Neuronal stem cell (in vitro differentiated cells): ENCODE measurements at places on chromosomes 2 and 18.

DNA sequence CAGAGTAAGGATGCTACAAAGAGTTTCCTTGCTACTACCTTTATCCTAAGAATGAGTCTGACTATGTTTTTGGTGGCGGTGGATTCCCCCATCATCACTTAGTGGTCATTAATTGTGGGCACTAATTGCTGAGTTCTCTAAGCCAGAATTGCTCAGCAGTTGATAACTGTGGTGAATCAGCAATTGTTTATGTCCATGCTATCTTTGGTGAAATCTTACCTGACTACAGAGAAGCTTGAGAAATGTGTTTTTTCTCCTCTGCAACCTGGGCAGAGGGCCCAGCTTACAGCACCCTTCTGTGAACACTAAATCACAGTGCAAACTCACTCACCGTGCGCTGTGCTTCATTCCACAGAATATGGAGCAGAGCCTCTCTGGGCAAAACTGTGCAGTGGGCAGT lies 683.6 kb downstream of the CNTNAP5 start:
- DNase-seq, result no peak

DNA sequence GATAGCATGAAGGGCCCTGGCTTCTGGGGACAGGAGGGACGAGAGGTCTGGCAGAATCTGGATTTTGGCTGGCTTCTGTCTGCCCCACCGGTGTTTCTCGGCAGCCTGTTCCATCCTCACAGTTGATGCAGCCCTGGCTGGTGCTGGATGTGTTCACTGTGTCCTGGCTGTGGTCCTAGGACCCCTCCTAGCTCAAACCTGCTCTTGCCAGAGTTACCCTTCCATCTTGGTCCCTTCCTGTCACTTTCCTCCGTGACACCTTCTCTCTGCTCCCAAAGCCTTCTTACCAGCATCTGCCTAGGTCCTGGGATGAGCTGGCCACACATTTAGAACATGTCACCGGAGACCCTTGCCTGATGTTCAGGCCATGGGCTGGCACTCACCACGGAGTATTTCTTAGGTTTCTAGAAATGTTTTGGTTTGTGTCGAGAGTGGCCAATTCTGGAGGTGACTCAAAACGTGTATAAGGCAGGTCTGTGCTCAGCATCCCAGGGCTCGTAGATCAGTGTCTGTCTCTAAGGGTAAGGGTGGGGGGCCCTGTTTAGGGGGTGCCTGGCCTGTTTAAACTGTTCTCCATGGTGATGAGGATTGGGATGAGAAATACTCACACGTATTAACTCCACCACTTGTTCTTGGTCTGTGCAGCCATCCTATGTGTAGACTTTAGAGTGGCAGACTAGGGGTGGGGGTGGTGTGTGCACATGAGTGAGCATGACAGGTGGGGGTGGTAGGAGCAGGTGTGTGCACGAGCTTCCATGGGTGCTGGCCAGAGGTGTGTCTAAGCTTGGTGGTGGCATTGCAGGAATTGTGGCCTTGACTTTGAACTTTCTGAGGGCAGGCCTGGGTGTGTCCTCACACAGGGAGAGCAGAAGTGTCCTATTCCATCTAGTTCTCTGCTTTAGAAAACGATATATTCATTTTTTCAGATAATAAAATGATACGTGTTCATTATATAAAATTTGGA lies 162.7 kb downstream of the DYSF start:
- DNase-seq, result no peak

- DNase-seq, result no peak
These were observed 193.9 kb downstream of the NBAS start for GRCh38 chr2:15367205-15367604.

DNA sequence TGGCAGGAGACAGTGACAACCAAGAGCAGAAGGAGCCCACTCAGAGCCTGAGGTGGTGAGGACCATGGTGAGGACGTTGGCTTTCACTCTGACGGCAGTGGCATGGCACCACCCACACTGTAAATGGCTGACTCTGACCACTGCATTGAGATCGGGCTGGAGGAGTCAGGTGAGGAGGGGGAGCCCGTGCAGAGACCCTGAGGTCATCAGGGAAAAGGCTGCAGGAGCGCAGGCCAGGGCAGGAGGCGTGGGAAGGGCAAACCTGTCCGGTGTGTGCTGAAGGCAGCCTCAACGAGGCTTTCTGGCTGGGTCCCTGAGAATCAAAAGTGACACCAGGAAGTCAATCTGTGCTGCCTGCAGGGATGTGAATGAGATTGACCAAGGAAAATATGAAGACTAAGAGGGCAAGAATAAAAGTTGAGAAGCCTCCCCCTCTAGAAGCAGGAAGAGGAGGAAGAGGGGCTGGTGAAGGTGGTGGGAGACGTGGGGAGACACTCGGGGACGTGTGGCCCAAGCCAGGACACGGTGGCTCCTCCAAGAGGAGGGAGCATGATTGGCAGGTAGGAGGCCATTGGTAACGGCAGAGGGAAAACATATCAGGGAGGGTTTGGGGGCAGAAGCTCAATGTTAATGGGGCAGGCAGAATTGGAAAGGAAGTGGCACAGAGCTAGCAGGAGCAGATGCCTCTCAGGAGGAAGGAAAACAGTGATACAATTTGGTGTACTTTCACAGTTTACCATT lies 2.0 kb upstream of the OR6B3 start:
- no peak for DNase-seq

GRCh38 chr2:200733713-200734198 lies 78.0 kb upstream of the BZW1 start:
- no peak for DNase-seq

DNA sequence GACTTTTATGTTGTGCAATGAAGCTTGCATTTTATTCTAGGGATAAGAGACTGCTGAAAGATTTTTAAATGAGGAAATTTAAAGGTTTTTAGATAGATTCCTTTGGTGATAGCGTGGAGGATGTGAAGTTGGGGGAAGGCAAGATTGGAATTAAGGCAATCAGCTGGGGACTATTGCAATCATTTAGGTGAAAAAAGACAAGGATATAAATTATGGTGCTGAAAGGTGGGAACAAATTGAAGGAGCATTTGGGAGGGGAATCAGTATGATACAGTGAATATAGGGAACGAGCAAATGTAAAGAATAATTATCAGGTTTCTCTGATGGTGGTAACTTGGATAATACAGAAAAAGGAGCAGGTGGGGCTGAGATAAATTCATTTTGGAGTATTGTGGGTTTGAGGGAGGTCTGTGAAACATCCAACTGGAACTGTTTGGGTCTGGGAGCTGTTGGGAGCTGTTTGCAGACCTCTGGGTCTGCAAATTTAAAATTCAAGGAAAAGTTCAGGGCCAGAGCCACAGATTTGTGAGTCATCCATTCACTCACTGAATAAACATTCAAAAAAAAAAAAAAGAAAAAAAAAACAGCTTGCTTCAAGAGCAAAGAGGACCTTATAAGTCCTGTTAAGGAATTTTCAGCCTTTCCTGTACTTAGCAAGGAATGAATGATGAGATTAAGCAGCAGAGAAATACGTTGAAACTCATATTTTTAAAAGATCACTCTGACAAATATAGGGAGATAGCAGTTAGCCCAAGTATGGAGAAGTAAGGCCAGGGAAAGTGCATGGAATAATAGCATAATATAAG lies 257.5 kb upstream of the FN1 start:
- DNase-seq, result no peak

DNA sequence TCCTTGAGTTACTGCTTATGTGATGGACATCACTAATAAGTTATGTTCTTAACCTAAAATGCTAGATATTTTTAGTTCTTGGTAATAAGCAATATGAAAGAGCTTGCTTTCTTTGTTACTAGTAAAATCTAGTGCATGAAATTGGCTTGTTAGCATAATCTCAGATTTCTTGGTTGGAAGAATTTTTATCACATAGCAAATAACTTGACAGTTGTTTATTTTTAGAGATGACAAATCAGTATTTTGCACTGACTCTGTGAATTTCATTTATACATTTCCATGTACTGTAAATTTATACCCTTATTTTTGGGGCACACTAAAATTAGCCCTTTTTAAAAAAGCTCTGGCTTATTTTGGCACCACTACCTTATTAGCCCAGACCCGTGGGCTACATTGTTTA lies 45.6 kb downstream of the LCLAT1 start:
- no peak for DNase-seq

GRCh38 chr2:119671016-119671415 lies 8.0 kb upstream of the TMEM177 start:
- no peak for DNase-seq

- DNase-seq, result no peak
These were observed 204.0 kb downstream of the ZNF521 start for GRCh38 chr18:25147877-25148488.

DNA sequence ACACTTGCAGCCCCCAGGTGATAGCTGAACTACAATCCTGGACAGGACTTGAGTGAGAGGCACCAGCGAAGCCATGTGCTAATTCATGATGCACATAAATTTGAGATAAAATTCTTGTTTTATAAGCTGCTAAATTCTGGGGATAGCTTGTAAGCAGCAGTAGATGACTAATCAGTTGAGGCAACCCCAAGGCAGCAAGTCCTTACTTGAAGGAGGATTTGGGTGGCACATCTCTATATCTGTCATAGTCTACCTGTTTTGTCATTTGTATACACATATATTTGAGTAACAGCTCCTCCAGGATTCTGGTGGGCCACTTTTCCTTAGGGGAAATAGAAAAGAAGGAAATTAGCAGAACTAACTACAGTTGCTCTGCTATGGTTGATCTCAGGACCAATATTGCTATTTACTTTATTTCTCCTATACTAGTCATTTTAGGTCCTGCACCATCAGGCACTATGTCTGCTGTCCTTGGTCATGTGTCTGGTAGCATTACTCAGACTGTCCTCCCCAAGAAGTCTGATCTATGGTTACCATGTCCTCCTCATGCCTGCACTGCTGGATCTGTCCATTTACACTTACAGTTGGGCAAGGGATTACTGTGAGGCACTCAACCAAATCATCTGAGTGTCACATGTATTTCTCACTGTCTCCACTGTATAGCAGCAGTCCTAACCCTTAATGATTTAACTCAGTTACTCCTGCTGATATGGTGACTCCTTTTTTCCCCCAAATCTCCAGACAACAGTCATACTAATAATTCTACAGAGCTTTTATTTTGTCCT lies 436.0 kb upstream of the CWC22 start:
- DNase-seq, result no peak

DNA sequence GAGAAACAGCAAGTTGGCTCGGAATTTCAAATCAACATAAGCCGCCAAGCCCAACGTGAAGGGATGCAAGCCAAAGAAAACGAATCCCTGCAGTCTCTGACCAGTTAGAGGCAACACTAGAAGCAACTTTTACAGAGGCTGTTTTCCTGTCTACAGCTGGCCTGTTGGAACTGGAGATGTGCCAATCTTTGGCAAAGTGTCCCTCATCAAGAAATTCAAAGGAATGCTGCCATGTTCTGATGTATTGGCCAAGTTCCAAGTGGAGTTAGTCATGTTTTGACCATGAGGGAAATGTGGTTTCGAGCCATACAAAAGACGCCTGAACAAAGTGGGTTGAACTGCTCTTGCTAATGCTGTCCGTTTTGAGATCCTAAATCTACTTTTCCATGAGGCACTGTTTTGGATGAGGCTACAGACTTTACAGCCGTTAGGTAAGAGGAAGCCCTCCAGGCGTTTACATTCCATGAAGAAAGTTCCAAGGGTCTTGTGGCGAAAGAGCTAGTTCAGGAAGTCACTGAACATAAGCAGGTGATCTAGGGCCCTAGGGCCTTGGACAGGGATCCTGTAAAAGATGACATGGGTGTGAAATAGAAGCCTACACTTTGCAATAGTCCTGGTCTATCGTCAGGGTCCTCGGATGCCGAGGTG lies 140.7 kb upstream of the PXDN start:
- no peak for DNase-seq

GRCh38 chr2:138846216-138846821 lies 66.1 kb upstream of the NXPH2 start:
- DNase-seq, result no peak

GRCh38 chr2:35067420-35067819 lies 1288.2 kb upstream of the CRIM1 start:
- DNase-seq, result no peak

GRCh38 chr18:57738078-57738477 lies 65.0 kb downstream of the ATP8B1 start:
- no peak for DNase-seq

- DNase-seq, result no peak
These were observed 191.7 kb downstream of the THSD7B start for GRCh38 chr2:136957044-136957443.

GRCh38 chr2:164512871-164513270 lies 108.4 kb downstream of the GRB14 start:
- no peak for DNase-seq

DNA sequence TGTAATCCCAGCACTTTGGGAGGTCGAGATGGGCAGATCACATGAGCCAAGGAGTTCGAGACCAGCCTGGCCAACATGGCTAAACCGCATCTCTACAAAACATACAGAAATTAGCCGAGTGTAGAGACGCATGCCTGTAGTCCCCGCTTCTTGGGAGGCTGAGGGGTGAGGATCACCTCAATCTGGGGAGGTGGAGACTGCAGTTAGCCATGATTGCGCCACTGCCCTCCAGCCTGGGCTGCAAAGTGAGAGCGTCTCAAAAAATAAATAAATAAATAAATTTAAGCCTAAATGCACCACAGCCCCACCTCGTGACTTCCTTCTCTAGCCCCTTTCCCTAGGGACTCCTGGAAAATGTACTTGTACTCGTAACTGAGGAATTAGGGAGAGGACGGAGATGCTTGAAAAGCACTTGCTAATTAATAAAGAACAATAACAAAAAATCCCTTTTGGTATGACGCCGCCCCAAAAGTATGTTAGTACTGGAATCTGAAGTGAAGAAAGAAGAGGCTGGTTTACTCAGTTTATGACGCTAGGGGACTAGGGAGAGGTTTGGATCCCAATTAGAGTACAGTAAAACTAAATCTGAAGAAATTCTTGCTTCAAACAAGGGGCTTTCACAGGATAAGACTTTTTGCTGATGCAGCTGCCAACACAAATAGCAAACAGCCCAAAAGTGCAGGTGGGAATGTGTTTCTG lies 887 bp upstream of the ZNF396 start:
- DNase-seq, result no peak

GRCh38 chr2:85785027-85785822 lies 31.4 kb downstream of the ATOH8 start:
- DNase-seq, result no peak

- DNase-seq, result no peak
These were observed 157.5 kb upstream of the TACR1 start for GRCh38 chr2:75356865-75357264.

- no peak for DNase-seq
These were observed 16.7 kb downstream of the ARHGEF4 start for GRCh38 chr2:130853391-130853790.
